ELR (cell line): ENCODE measurements at places on chromosomes 5 and 9.

- no peak for DNase-seq
These were observed 114.4 kb downstream of the MAST4 start for GRCh38 chr5:66710557-66711088.

DNA sequence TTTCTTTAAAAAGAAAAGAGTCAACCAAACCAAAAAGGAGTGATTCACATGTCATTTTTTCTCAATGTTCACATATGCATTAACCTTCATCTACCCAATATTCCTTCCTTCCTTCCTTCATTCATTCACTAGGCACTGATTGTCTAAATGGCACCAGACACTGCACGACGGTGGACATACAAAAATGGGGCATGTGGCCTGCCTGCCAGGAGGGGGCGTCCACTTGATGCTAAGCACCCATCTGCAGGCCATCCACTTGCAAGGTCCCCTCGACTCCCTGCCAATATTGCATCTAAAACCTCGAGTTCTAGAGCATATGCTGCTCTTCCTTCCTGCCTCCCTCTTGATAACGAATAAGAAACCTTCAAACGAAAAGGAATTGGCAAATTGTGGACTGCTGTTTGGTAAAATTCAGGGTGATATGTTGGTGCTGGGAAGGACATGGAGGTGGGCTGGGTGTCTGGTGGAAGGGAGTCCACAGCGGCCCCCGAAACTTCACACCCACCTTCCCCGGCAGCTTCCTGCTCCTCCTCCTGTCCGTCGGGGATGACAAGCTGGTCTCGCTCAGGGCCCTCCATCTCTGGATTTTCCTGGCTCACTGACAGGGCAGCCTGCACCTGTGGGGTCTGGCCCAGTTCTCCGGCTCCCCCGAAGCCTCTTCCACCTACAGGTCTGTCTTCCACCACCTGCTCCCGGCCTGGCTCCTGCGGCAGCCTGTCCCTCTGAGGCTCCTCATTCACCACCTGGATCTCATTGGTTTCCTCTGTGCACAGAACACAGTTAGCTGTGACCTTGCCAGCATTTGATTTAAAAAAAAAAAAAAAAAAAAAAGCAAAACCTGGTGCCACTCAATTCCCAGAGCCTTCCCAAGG, 64.3 kb downstream of the GOLM1 start:
- peak; percentile 68 for DNase-seq

DNA sequence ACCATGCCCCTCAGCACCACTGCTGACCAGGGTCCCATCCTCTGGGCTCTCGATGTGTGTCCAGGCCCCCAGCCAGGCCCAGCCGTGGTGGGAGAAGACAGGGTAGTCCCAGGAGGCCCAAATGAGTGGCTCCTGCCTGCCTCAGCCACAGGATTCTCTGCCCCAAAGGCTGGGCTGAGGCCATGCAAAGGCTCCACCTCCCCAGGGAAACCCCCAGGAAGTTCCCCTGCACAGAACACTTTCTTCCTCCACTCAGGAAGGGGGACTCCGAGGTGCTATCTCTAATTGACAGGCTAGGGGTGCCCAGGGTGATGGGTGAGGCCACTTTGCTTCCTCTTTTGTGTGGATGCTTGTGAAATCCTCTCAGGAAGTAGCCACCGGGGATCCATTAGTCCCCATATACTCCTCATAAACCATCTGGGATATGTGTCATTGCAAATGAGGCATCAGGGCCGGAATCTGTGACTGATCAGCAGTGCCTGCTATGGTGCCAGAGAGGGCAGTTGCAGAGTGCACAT, 23.1 kb upstream of the TDRD7 start:
- peak; percentile 66 for DNase-seq

GRCh38 chr5:1809416-1810035, 8.3 kb downstream of the NDUFS6 start:
- DNase-seq: no peak

DNA sequence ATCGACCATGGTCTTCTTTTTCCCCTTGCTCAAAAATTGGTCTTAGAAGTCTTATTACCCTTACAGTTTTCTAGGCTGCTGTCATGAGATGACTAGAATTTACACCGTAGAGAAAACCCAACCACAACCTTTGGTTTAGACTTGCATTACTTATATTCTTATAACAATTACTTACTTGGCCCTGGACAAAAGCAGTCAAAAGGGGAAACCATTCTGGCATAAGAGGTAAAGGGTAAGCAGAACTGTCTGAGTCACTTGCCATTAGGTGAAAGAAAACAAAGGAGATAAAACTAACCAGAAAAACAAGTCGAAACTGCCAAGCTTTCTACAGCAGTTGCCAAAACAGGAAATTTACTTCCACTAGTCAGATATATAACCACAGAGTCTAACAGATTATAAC, 17.9 kb downstream of the TMEM245 start:
- DNase-seq: peak; percentile 54

DNA sequence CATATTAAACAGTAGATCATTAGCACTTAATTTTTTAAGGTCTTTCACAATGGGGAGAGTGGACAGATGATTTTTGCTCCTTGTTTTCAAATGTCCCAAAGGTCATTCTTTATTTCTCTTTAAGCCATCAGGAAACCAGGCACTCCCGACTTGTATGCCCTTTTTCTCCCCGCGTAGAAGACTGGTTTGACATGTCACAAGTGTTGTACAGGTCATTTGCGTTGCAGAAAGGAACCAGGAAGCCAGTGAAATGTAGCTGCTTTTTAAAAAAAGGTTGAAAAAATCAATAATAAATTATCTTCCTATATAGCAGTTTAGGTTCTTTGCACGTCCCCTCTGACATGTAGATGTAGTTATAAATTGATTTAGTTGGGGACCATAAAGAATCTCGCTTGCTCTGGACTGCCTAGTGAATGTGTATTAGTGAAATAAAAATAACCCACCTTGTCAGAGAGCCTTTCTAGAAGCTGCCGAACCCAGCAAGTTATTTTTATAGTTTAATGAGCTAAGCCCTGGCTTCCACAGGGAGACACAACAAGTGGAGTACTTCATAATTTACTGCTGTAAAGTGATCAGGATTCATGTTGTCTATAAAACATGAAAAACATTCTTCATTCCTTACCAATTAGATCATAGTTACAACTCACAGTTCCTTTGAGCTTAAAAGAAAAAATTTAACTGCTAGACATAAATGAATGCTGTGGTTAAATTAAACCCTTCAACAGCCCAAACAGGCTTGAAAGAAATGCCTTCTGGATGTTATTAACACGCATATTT, 404.6 kb downstream of the CSNK1G3 start:
- DNase-seq: peak; percentile 50

DNA sequence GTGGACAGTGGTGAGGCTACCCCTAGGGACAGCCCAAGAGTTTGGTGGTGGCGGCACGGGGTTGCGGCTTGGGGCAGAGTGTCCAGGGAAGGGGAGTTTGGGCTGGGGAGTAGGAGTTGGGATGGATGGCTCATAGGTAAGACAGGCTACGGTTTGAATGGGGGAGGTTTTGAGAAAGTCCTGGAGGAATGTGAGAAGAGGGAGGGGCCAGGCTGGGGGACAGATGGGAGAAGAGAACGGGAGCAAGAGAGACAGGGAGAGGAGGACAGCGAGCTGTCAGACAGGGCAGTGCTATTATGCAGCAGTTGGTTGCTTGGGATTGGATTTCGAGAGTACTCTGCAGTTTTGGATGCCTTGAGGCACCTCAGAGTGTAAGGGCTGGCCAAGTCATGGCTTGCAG, 24.5 kb downstream of the PSD2 start:
- no peak for DNase-seq

DNA sequence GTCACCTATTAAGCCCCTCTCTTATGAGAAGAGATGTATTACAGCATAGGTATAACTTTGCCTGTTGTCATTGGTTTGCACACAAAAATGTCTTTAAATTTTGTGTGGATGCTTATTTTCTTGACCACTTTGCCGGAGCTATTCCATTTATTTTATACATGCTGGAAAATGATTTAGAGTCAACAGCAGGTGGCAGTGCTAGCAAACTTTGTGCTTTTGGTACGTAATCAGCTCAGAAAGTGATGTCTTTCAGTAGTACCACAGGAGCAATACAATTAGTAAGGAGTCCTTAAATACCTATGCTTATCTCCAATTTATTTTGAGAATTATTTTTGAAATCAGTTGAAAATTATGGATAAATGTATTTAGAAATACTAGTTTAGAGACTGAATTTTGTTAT, 19.8 kb upstream of the NUDT12 start:
- DNase-seq: peak; percentile 69

DNA sequence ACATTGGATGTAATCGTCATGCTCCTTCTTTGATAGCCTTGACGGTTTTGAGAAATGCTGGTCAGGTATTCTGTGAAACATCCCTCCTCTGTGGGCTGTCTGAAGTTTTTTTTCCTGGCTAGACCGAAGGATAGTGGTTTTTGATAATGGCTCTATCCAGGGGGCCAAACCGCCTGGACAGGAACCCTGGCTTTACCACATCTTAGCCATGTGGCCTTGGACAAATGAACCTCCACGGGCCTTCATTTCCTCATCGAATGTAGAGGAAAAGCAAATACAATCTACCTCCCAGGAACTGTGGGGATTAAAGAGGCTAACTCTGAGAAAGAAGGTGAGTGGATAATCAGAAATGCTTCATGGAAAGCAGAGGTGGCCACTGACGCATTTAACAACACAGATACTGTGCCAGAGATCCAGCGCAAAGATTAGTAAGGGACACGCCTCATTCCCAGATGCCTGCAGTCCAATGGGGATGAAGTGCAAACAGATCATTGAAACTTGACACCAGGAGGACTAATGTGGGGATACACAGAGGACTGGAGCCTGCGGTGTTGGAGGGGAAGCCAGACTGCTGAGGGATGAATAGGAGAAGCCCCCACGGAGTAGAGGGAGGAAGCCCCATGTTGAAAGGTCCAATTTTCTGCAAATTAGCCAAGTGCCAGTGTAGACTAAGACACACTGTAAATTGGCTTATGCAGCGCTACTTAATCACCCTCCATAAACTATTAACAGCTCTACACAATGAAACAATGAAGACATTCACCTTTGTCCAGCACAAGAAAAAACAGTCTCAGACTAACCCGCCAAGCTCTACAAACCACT, 41.6 kb downstream of the MYO10 start:
- DNase-seq: peak; percentile 96

DNA sequence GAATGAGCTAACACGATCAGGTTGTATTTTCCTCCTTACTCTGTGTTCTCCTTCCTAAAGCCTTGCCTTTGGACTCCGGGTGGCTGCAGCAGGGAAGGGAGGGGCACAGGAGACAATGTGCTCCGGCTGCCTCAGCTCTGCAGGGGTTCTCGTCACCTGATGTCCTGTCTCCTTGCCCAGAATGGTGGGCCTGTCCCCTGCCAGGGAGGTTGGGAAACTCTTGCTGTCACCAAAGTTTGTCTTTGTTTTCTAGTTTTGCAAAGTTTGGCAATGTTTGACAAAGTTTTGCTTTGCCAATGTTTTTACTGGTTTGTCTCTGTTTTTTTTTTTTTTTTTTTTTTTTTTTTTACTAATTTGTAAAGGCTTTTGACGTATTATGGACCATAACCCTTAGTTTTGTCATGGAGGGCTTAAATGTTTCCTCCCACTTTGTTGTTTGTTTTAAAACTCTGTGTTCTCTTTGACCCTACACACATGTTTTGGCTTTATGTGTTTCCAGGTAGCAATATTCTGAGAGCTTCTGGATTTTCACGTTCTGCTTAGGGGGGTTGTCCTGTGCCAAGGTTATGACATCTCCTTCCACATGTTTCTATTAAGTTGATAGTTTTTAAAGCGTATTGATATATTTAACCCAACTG, 49.3 kb downstream of the GADD45G start:
- DNase-seq: no peak

GRCh38 chr9:30235068-30235467, 2149.4 kb upstream of the ACO1 start:
- no peak for DNase-seq

DNA sequence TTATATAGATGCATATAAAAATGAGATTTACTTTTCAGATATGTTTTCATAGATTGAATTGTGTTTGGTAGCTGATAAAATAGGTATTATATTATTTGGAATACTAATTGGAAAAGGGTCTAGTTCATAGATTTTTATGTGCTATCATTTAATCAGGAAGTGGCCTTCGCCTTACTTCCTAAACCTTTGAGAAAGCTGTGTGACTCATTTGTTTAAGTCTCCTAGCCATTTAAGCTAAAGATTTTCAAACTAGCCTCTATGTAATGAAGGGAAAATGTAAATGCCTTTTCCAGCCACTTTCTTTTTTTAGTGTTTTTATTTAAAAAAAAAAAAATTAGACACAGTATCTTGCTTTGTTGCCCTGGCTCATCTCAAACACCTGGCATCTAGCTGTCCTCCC, 97.5 kb downstream of the DMXL1 start:
- DNase-seq: peak; percentile 65

- DNase-seq: peak; percentile 46
These were observed 222.3 kb downstream of the ARRDC3 start for GRCh38 chr5:91160714-91161285.

DNA sequence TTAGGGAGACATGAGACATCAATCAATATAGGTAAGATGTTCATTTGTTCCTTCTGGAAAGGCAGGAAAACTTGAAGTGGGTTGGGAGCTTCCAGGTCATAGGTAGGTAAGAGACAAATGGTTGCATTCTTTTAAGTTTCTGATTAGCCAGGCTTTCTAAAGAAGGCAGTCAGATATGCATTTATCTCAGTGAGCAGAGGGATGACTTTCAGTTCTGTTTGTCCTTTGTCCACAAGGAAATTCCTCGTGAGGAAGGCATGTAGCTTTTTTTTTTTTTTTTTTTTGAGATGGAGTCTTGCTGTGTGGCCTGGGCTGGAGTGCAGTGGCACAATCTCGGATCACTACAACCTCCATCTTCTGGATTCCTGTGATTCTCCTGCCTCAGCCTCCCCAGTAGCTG, 155.3 kb upstream of the ABCA1 start:
- no peak for DNase-seq

- DNase-seq: peak; percentile 21
These were observed 24.2 kb upstream of the ZNF618 start for GRCh38 chr9:113851873-113852272.

DNA sequence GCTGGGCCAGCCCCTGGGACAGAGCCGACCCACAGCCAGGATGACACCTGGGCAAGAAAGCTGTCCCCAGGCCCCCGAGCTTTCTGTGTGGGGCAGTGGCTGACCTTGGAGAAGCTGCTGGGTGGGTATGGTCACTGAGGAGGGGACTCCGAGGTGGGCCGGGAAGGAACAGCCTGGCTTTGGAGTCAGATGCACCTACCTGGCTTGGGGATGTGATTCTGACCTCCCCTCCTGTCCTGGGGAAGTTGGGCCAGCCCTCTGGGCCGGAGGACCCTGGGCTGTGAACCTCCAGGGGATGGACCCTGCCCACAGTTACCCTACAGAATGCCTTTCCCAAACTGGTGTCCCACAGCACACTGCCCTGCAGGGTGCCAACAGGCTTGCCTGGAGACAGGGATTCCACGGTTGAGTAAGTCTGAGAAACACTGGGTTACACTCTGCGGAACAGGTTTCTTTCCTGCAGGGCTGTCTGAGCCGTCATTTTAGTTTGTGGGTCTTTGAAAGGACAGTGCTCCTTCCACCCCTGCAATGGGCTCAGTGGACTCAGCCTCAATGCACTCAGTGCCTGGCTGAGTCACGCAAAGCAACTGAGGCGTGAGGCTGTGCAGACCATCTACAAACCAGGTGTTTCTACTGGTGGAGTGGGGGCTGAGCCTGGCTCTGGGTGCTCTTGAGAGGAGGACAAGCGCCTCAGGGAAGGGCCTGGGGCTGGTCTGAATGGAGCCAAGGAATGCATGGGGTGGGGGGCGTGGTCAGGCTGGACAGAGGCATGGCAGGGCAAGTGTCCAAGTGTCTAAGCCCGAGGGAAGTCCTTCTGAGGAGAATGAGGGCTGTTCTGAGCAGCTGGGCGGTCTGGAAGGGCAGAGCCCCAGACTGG, 41.3 kb upstream of the PHYKPL start:
- no peak for DNase-seq

GRCh38 chr5:154612666-154613065, 134.6 kb upstream of the HAND1 start:
- DNase-seq: no peak

- no peak for DNase-seq
These were observed 74.4 kb upstream of the ATP10B start for GRCh38 chr5:160926428-160926827.
